ENCODE measurements at places on chromosomes 3 and 15. TPM values are rescaled to one million over a fixed set of nuclear protein-coding genes. Genes with fewer than 3 reads are reported as not detected.

DNA sequence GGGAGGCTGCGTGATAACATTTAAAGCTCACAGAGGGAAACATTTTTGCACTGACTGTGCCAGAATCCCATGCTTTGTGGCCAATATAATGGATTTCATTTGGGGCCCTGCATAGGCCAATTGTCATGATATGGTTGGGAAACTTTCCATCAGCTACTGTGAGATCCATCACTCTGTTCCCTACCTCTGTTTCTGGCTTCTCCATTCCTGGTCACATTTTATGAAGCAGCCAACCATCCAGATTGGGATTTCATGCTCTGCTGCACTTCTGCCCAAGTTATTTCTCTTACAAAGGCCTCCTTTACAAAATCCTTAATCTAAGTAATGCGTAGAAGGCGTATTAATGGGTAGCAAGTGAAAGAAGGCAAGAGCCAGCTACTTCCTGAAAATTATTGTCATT is 221.1 kb downstream of the LRTM1 start:
- DNase-seq: no peak

- DNase-seq: peak; percentile 78
Observed at GRCh38 chr15:31435261-31435911, 108.8 kb downstream of the KLF13 start.

DNA sequence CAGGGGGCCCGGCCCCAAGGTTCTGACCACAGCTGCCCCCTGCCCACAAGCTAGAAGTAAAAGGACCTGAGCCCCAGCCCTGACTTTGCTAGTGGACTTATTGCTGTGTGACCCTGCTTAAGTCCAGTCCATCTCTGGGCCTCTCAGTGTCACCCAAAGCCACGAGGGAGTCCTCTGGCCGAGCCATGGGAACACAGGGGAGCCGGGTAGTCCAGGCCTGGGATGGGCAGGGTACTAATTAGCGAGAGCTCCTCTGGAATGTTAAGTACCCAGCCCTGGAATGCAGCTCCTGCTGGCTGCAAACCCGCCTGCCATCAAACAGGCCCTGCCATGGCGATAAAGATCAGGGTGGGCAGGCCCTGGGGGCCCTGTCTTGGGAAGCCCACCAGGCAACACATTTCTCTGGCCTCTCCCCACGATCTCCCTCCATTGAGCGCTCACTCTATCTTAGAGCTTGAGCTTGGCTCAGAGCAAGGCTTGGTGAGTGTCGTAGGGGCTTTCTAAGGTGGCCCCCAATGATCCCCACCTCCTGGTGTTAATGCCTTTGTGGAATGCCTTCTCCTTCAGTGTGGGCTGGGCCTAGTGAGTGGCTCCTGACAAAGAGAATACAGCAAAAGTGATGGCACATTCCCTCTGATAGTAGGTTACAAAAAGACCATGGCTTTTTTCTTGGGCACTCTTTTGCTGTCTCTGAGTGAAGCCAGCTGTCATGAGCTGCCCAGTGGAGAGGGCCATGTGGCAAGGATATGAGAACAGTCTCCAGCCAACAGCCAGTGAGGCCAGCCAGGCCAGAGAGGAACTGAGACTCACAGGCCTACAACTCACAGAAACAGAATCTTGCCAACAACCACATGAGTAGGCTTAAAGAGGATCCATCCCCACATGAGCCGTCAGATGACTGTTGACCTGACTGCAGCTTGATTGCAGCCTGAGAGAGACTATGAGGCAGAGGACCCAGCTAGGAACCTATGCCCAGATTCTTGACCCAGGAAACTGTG is 133.1 kb downstream of the SMAD6 start:
- DNase-seq: no peak

FAM107A gene
- total RNA-seq: 15.5 TPM

FANCD2OS gene
- not detected for total RNA-seq

CCDC9B gene
- 0.41 TPM for total RNA-seq

PLCH1 gene
- 19.2 TPM for total RNA-seq

C3orf38 gene
- total RNA-seq: 67.3 TPM

GRAMD2A gene
- 1.2 TPM for total RNA-seq
